ENCODE measurements at places on chromosomes 12 and 14.

- no peak for DNase-seq
Measured at GRCh38 chr12:109513977-109514376, 36.5 kb downstream of the UBE3B start.

DNA sequence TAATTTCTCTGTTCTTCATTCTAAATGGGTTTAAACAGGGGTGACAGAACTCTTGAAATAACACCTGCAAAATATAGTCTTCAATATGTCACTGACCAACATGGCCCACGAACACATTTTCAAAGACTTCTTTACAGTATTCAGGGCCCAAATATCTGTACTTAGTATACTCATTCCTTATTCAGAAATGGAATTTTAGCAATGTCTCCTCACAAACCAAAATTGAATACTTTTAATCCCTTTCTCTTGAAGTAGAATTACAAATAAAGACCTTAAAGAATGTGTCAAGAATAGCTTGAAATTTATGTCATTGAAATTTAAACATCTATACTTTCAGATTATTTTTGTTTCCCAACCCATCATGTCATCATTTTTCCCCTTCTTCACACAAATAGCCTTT, 263.1 kb downstream of the LRIG3 start:
- no peak for DNase-seq

DNA sequence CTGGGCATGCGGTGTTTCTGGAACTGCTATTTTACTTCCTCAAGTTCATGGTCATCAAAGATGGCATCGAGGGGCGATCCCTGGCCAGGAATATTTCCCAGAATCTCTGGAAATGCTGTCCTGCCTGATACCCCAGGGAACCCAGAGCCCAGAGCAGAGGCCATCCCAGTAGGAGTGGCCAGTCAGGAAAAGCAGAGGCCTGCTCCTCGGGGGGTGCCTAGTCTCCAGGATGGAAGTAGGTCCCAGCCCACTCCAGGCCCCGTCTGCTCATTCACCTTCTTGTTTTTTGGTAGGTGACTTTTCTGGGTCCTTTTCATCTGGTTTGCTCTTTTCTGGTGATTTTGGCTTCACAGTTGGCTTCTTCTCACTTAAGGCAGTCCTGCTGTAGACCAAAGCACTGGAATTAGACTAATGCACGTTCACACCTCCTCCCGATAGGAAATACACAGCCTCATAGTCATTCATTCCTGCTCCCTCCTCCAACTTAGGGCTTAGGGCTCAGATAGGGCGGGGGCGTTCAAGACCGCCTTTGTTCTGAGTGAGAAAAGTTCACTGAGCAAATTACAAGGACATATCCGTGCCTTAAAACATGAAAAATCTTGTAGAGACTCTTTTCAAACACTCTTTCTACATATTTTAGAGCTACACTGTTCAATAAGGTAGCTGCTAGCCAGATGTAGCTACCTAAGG, 51.1 kb downstream of the TRAFD1 start:
- DNase-seq = no peak

- DNase-seq = peak; percentile 59
Measured at GRCh38 chr12:92034858-92035401, 110.7 kb downstream of the BTG1 start.

- DNase-seq = peak; percentile 72
Measured at GRCh38 chr12:113333877-113334785, 778 bp downstream of the SLC8B1 start.

GRCh38 chr12:119676573-119676972, 8.6 kb downstream of the PRKAB1 start:
- no peak for DNase-seq

GRCh38 chr12:26701604-26702215, 131.3 kb downstream of the ITPR2 start:
- peak; percentile 56 for DNase-seq

GRCh38 chr14:30125322-30125979, 197.8 kb upstream of the PRKD1 start:
- DNase-seq = no peak

- DNase-seq = no peak
Measured at GRCh38 chr12:111063295-111064026, 143.1 kb upstream of the MYL2 start.
